ENCODE measurements at places on chromosomes 2 and 18.

DNA sequence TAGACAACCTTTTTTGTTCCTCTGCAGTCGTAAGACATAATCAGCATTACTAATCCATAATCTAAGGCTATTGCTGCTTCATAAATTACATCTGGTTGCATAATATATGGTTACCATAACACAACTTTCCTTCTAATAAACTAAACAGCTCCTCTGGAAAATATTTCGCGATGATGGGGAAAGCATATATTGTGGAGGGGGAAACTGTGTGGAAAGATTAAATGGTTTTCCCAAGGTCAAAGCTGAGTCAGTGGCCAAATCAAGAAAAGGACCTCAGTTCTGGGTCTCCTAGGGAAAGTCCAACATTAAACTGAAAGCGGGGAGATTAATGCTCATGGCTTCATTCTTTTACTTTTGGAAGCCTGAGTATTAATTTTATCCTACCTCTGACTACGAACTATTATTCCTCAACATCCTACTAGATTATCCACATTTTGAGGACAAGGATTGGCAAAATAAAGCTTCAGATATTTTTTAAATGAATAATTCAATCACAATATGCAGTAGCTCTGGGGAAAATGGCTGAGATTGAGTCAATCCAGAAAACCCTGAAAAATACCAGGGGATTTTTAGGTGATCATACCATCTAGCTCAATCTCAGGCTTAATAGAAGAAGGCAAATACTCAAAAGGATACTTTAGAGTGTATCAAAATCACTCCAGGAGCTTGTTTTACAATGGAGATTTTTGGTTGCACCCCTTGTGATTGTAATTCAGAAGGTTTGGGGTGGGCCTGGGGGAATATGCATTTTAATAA lies 33.8 kb upstream of the STK17B start:
- no peak for DNase-seq

DNA sequence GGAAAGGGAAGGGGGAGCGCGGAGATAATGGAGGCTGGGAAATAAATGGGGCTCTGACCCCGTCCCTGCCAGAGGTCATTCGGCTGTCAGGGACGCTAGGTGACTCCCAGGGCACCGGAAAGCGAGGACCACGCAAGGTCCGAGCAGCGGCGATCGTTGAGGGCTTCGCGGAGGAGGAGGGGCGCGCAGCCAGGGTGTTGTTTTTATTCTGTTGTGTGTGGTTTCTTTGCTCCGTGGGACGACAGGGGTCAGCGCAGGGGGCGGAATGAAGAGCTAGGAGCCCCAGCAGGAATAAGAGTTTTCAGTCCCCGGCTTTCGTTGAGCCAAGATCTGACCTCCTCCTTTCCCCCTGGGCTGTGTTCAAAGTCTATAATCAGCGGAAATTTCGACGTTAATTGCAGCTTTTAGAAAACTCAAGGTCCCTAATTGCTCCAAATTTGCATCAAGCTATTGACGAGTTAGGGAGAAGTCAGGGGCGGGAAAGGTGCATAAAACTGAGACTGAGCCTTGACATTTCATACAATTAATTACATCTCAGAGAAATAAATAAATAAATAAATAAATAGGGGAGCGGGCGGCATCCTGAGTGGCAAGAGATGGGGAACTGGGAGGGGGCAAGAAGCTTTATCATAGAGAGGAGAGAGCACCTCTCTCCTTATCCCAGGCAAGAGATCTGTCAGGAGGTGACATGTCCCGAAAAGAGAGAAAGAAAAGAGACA lies 2.2 kb downstream of the GAD1 start:
- no peak for DNase-seq

DNA sequence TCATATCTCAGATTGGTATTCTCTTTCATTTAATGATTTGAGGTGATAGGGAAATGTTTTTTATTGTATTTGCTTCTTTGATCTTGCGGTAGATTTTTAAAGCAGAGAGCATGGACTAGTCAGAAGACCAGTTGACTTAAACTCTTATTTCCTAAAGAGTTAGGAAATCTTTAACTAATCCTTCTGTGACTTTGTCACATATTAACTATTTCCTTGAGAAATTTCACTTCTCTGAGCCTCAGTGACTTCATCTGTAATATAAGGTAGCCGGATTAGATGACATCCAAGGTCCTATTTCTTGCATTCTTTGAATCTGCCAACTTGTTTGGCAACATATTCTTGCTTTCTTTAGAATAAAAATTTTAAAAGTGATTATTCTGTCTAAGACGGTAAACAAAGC lies 55.6 kb downstream of the MTX2 start:
- DNase-seq: no peak

GRCh38 chr18:21452796-21453510 lies 147.6 kb downstream of the ESCO1 start:
- no peak for DNase-seq

- no peak for DNase-seq
These were observed 11.1 kb upstream of the SKOR2 start for GRCh38 chr18:47262301-47263149.

- no peak for DNase-seq
These were observed 184.7 kb downstream of the EIPR1 start for GRCh38 chr2:3192920-3193319.

Measured in activated CD4-positive, alpha-beta T cell treated with anti-CD3 and anti-CD28 coated beads for 36 hours (primary cell).